Astrocyte of the hippocampus (primary cell): ENCODE measurements at places on chromosomes 7 and 10.

- no peak for DNase-seq
Observed at GRCh38 chr10:118332236-118332635, 9.9 kb downstream of the FAM204A start.

- DNase-seq, result peak; percentile 90
Observed at GRCh38 chr7:128167042-128167701, 73.9 kb upstream of the LEP start.

DNA sequence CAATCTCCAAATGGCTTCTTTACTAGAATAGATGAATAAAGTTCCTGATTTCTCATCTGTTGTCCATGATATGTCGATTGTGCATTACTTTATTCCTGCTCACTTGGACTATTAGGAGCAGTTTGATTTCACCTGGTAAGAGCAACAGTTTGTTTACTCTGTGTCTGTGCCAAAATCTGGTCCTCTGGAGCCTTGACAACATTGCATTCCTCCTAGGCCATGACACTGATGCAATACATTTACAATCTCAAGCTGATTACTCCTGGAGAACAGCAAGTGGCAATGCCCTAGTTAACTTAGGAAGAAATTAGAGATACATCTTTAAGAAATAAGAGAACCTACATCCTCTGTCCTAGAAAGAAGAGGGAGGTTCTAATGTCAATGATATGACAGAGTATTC, 71.8 kb downstream of the SGCE start:
- DNase-seq, result peak; percentile 60

DNA sequence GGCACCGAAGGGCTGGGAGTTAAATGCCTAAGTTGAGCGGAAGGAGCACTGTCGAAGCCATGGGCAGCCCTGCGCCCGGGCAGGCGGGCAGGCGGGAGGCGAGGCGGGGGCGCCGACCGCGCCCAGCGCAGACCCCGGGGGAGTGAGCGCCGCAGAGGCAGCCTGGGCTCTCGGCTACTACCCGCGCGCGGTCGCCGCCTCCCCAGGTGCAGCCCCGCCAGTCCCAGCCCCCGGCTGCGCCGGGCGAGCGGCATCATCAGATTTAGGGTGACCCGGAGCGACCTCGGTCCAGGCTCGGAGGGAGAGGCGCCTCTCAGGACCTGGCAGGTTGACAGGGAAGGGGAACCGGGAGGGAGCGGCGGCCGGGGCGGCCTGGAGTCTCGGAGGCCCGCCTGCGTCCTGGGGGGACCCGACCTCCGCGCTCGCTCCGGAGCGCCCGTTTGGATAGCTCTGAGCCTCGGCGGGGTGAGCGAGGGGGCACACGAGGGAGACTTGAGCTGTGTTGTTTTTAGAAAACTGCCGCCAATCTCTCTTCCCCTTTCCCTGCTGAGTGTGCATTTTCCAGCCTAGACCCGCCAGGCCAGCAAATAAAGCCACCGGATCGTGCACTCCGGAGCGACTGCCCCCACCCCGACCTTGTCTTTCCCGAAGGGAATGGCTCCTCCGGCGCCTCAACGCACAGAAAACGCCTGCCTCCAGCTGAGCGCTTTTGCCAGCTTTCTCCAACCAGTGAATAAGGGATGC, 2.3 kb upstream of the NRP1 start:
- peak; percentile 75 for DNase-seq

- peak; percentile 21 for DNase-seq
Observed at GRCh38 chr7:11753433-11753832, 78.6 kb downstream of the THSD7A start.

- peak; percentile 83 for DNase-seq
Observed at GRCh38 chr10:71854031-71854430, 3.0 kb upstream of the PSAP start.

DNA sequence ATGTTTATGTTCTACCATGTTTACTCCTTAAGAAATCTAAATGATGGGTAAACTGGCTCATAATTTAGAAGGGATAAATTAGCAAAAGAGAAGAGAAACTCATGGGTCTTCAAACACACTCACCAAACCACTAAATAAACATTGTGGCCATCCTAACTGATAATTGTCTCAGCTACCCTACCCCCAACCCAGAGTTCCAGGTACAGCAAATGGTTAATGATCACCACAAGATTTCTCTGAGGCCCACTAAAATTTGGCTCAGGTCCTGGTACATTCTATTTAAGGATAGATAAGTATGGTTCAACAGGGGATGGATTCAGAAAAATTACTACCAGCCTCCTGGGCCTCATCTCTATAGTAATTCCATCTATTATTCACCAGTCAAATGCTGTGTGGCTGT, 21.4 kb downstream of the SLC25A13 start:
- peak; percentile 31 for DNase-seq

GRCh38 chr10:124916098-124916584, 25.8 kb upstream of the ZRANB1 start:
- DNase-seq, result no peak

DNA sequence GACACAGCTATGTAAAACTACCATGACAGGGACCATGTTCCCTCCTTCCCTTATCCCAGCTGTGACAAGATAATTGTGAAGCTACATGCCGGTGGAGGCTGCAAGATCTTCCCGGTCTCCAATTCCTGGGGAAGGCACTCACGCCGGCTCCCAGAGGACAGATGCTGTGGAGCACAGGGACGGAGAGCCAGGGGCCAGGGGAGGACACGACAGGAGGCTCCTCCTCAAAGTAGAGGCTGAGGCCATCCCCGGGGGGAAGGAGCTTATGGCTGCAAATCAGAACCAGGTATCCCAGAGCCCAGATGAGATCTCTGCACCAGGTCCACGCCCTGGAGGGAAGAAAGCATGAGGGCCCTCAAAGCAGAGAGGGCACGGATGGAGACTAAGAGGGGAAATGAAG, 286.2 kb downstream of the TCERG1L start:
- no peak for DNase-seq

- peak; percentile 39 for DNase-seq
Observed at GRCh38 chr7:12540850-12541249, 29.7 kb upstream of the SCIN start.

DNA sequence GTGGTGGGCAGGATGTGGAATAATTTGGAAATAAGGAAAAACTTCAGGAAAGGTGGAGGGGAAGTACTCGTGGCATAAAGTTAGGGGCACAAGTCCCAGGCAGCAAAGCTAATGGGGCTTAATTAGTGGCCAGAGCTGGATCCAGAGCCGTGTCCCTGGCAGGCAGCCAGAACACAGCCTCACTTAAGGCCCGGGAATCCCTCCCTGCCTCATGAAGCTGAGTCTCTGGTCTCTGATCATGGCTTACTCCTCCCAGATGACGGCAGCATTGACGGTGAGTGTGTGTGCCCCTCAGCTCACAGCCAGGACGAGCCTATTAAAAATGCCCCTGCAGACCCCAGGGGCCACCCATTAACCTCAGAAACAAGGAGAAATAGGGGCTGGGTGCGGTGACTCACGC, 48.2 kb upstream of the NPTX2 start:
- no peak for DNase-seq

DNA sequence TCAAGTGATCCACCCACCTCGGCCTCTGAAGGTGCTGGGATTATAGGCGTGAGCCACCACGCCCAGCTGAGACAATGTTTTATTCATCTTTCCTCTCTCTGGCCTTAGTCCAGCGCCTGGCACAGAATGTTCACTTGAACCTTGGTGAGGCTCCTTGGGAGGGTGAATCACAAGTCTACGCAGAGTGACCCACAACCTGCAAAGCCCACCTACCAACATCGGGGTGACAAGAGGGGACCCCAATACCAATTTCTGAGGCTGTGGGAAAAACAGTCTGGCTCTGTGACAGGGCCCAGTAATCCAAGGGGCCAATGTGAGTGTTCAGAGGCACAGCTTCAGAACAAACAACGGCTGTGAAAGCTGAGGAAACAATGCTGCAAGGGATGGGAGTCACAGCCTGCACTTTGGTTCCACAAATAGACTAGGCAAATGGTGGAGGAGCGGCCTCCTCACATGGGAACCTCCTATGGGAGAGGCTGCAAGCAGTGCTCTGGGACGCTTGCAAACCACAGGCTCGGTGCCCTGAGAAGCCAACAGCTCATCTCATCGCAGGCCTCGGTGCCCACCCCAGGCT, 5.6 kb upstream of the MALSU1 start:
- no peak for DNase-seq

DNA sequence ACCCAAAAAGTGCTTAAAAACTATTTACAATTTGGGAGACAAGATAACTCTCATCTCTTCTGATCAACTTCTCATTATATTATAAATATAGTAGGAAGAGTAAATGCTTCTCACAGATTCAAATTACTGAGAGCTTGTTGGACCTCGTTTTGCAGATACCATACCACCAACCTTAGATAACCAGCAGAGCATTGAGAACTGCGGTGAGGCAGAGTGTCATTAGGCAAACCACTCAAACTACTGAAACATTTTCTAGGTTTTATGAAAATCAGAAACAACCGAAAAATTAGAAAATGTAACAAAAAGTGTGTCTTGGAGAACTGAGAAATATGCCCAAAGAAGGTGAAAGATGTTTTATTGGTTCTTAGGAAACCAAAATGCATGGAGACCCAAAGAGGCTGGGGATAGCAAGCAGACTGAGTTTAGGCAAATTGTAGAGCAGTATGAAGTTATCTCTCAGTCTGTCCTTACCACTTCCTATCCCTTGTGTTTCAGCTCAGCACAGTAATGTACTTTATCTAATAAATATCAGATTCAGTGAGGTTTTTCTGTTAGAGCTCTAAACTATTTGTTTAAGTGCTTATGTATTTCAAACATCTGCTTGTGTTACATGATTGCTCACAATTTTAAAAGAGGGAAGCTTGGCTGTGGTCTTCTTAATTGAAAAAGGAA, 77.9 kb downstream of the HECTD2 start:
- DNase-seq, result no peak

DNA sequence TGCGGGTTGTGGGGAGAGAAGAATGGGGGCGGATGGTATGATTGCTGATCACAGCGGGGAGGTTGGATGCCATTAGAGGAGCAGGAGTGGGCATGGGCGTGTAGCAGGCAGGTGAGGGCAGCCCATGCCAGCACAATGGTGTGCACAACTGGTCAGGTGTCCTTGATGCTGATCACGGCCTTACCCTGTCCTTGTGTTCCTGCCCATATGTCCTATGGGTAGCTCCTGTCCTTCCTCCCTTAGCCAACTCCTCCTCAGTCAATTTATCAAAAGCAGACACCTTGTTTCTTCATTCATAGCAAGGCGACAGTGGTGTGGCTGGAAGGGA, 30.7 kb downstream of the WDR86 start:
- DNase-seq, result no peak

DNA sequence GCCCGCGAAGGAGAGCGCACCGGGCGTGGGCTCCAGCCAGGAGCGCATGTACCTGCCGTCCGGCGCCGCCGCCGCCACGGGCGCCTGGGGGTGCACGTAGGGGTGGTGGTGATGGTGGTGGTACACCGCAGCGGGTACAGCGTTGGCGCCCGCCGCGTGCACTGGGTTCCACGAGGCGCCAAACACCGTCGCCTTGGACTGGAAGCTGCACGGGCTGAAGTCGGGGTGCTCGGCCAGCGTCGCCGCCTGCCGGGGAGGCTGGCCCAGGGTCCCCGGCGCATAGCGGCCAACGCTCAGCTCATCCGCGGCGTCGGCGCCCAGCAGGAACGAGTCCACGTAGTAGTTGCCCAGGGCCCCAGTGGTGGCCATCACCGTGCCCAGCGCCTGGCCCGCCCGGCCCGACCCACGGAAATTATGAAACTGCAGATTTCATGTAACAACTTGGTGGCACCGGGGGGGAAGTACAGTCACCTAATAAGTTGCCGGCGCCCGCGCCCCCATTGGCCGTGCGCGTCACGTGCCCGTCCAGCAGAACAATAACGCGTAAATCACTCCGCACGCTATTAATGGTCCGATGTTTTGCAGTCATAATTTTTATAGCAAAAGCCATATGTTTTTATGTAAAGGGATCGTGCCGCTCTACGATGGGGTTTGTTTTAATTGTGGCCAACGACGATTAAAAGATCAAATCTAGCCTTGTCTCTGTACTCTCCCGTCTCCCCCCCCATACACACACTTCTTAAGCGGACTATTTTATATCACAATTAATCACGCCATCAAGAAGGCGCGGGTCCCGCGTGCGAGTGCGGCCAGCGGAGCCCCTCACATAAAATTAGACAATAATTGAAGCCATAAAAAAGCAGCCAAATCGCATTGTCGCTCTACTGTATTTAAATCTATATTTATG, at the start of gene HOXA9:
Gene HOXA9 (minus strand): TSS at position 449 of the 907 bp plus-strand sequence. CDS start 80 bp downstream, at position 369.
- DNase-seq, result no peak

- no peak for DNase-seq
Observed at GRCh38 chr10:73888514-73888913, 14.2 kb upstream of the CAMK2G start.

DNA sequence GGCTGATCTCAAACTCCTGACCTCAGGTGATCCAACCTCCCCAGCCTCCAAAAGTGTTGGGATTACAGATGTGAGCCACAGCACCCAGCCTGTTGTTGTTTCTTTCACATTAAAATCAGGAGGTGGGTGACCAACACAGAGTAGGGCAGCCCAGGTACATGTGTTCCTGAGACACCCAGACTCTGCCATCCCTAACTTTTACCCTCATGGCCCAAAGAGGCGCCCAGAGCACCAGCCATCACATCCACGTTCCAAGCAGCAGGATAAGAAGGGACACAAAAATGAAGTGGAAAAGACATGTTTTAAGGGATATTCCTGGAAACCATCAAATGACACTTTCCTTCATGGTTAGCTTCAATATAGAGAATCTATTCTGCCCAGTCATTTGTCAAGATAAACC, 159.6 kb upstream of the KLF6 start:
- DNase-seq, result no peak

DNA sequence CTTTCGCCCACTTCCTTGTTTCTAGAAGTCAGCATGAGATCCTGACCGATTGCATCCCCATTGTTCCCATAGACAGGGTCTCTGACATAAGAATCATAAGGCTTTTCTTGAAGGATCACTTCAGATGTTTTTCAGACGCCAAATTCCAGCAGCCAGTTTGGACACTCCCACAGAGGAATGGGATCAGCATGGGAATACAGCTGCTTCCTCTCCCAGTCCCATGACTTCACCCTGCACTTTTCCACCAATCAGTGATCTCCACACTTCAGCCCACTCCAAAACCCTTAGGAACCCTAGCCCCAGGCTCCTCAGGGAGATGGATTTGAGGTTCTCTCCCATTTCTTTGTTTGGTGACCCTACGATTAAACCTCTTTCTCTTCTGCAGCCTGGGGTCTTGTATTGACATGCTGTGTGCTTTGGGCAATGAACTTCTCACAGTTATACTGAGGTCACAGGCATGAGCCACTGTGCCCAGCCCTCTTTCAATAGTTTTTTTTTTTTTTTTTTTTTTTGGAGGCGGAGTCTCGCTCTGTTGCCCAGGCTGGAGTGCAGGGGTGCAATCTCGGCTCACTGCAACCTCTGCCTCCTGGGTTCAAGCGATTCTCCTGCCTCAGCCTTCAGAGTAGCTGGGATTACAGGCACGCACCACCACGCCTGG, 52.8 kb upstream of the CHST3 start:
- DNase-seq, result no peak

- no peak for DNase-seq
Observed at GRCh38 chr10:89219513-89220218, 12.5 kb upstream of the CH25H start.

- no peak for DNase-seq
Observed at GRCh38 chr10:106402458-106402857, 762.0 kb downstream of the SORCS1 start.

- no peak for DNase-seq
Observed at GRCh38 chr7:17844022-17844421, 96.3 kb downstream of the SNX13 start.
